ENCODE measurements at places on chromosomes 1 and 21. TPM values are rescaled to one million over a fixed set of nuclear protein-coding genes. Genes with fewer than 3 reads are reported as not detected.

ETV3L gene
- not detected for total RNA-seq

TTLL10 gene
- total RNA-seq = not detected

LDLRAD1 gene
- total RNA-seq = not detected

CFAP57 gene
- total RNA-seq = 0.29 TPM

CELA2A gene
- total RNA-seq = not detected

LGALS8 gene
- 49.7 TPM for total RNA-seq

ZBTB21 gene
- 8.8 TPM for total RNA-seq

COP1 gene
- total RNA-seq = 40.8 TPM

FAM167B gene
- total RNA-seq = 101 TPM
